ENCODE measurements at places on chromosomes 1 and 21. TPM values are rescaled to one million over a fixed set of nuclear protein-coding genes. Genes with fewer than 3 reads are reported as not detected.

- H3K4me3 ChIP-seq: no peak overlapping the region
- no peak for DNase-seq
- H3K27me3 ChIP-seq: peaks cover 7% of the 10 kb centered on the region
- H3K4me1 ChIP-seq: no peaks in the 10 kb centered on the region
Observed at GRCh38 chr1:42130061-42130660, 23.0 kb upstream of the GUCA2B start.

- H3K4me3 ChIP-seq: no peak overlapping the region
- DNase-seq: no peak
- no peaks in the 10 kb centered on the region for H3K4me1 ChIP-seq
- H3K27ac ChIP-seq: no peak overlapping the region
- H3K36me3 ChIP-seq: no peaks in the 10 kb centered on the region
- no peaks in the 10 kb centered on the region for H3K27me3 ChIP-seq
Observed at GRCh38 chr1:118100686-118101514, 84.1 kb downstream of the SPAG17 start.

- DNase-seq: no peak
- H3K27ac ChIP-seq: no peak overlapping the region
Observed at GRCh38 chr21:26137379-26138060, 33.0 kb downstream of the APP start.

Gene S1PR1
- 20.9 TPM for total RNA-seq
